Ovary (tissue), 10 donors: ENCODE measurements at places on chromosomes 1 and 21.

DNA sequence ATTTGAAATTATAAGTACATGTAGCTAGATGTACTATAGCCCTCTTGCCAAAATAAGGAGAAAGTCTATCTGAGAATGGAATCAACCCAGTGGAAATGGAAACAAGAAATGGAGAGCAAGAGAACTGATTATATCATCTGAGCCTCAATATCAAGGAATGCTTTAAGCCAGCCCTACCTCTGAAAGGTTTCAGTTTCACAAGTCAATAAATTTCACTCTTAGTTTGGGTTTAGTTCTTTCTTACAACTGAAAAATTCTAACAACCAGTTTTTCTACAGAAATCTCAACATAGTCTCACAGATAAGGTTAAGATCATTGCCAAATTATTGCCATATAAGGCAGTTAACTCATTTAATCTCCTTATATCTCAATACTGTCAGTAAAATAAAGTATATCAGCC, 80.0 kb downstream of the EPS15 start:
- no peak for DNase-seq

GRCh38 chr1:11364170-11364569, 91.2 kb downstream of the UBIAD1 start:
- DNase-seq: no peak

GRCh38 chr1:53511323-53511932, 52.2 kb downstream of the DMRTB1 start:
- no peak for DNase-seq

GRCh38 chr1:162590686-162591085, 29.2 kb downstream of the UAP1 start:
- no peak for DNase-seq

DNA sequence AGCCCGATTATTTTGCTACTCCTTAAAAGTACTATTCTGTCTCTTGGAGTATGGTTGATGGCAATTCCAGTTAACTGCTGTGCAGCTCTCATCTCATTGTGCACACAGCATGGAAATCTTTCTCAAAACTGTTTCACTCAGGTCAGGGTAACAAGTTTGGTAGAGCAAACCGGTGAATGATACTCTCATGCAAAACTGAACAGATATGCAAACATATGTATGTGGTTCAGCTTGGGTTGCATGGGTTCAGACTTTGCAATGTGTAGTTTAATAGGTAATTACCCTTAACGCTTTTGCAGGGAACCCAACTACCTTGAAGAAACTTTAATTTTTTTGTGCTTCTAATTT, 2.2 kb downstream of the GADD45A start:
- DNase-seq: no peak

DNA sequence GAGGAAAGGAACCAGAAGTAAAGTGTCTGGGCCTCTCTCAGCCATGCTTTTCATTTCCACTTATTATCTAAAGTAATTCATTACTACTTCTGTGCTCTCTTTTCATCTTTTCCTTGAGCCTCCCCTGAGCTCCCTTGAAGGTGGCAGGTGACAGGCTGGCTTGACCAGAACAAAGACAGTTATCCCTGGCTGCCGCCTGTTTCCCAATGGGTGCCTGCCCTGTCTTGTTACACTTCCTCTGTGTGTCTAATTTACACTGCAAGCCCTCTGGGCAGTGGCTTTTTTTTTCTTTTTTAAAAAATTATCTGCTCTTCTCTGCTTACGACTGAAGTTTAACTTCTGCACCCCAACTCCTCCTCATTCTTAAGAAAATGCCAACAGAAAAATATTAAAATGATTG, 113.4 kb downstream of the NGF start:
- no peak for DNase-seq

GRCh38 chr21:36835383-36835795, 131.1 kb downstream of the HLCS start:
- DNase-seq: no peak

- DNase-seq: no peak
These were observed 32.1 kb upstream of the APOBEC4 start for GRCh38 chr1:183685112-183685713.
